Esophagus squamous epithelium (tissue), 5 donors: ENCODE measurements at places on chromosomes 16 and 17. TPM values are rescaled to one million over a fixed set of nuclear protein-coding genes. Genes with fewer than 3 reads are reported as not detected.
A peak's percentile ranks its signal among the peaks of the same experiment; 100 is the strongest.

DNA sequence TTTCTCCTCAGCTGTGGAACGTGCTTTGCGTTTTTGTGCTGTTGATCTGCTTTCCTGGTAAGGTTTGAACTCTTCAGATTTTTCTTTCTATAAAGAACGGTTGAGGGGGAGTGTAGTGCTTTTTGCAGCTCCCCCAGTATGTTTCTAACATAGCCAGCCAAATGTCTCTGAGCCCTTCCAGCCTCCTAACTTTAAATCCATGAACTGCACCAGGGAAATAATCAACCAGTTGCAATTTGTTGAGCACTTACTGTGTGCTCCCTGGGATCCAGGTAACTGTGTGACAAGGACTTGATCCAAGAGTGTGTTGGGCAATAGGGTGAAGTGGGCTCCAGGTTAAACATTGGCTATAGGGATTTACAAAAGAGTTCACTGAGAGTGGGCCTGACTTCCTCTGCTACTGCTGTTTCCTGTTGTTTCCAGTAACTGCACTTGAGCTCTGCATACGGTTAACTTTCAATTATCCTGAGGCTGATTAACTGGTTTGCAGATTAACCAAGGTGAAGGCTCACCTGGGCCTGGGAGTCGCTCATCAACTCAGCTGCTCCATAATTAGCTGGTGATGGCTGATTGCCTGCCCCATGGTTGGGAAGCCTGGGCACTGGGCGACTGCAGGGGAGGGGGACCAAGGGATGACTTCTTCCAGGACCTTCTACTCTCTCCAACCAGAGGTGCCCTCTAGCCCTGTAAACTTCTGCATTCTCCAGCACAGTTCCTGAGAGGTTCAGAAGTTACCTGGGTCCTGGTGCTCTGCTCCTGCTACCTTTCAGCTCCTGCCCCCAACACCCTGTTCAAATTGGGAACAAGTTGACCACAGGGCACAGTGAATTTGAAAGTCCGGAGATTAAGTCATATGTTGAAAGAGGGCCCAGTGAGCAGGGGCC lies 19.5 kb downstream of the HLF start:
- H3K36me3 ChIP-seq = no peaks in the 10 kb centered on the region
- H3K27ac ChIP-seq = peak overlapping the region; percentile 86
- peak overlapping the region; percentile 15 for H3K4me3 ChIP-seq
- H3K27me3 ChIP-seq = no peaks in the 10 kb centered on the region
- DNase-seq = no peak

The OR3A3 gene
- not detected for total RNA-seq

DNA sequence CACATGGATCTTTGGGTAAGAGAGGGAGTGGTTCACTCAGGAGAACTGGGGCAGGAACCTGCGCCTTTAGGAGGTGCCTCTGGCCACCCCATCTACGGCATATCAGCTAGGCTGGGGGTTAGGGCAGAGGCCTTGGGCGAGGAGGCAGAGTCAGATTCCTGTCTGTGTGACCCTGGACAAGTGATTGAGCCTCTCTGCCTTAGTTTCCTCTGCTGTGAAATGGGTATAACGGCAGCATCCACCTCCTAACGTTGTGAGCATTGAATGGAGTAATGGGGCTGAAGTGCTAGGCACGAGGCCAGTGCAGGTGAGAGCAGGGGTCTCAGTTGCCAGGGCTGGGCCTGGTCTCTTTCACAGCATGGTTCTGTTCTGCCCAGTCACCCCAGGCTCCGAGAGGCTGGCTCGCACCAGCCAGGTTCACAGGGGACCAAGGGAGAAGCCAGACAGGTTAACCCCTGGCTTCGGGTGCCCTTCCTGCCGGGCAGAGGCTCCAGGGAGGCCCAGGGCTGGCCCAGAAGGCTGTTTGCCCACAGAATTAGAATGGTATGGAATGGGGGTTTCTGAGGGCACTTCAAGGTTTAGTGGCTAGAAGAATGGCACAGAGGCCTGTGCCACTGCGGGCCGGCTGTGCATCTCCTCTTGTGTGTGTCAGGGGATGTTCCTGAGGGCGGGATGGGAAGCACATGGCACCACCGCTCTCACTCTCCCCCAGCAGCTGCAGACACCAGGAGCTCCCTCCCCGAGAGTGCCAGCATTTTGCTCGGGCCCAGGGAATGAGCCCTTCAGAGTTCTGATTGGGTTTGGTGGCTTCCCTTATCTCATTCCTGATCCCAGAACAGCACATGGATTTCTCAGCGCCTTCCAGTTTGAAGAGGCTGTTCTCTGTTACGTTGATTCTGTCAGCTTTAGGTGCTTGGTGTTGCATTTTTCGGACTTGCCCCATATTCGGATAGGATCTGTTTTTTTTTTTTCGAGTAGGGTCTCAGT lies 23.8 kb downstream of the UNC13D start:
- peaks cover 27% of the 10 kb centered on the region for H3K4me1 ChIP-seq
- H3K27me3 ChIP-seq = no peaks in the 10 kb centered on the region
- H3K4me3 ChIP-seq = no peak overlapping the region
- no peak for DNase-seq
- H3K36me3 ChIP-seq = peaks cover 60% of the 10 kb centered on the region
- H3K27ac ChIP-seq = no peak overlapping the region

The FKBP10 gene
- 0.19 TPM for total RNA-seq

DNA sequence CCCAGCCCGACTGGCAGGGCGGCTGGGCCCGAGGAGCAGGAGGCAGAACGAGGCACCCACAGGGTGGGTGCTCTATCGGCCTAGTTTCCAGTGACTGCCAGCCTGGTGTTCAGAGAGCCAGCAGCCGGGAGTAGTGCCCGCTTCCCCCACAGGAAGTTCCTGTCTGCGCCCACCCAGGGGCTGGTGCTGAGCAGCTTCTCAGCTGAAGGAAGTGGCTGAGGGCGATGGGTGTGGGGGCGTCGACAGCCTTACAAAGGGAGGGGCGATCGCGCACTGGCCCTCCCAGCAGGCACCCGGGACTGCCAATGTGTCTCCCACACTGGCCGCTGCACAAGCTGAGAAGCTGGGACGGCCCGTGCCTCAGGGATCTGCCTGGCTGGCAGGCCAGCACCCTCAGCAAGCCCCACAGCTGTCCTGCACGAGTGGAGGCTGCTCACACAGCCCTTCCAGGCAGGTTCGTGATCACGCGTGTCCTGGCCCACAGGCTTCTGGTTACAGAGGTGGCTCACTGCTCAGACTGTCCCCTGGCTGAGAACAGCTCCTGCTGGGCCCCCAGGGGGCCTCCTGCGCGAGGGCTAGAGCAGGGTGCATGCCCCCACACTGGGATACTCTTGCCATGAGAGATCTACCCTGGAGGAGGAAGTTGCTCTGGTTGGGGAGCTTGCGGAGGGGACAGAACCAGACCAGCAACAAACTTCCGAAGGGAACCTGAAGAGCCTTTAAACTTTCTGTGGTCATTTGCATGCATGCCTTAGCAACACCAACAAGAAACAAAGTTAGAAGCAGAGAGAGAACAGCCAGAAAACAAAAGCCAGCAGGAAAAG lies 2.5 kb downstream of the RNF166 start:
- DNase-seq = no peak
- H3K4me3 ChIP-seq = no peak overlapping the region
- peaks cover 34% of the 10 kb centered on the region for H3K4me1 ChIP-seq
- H3K27ac ChIP-seq = peak overlapping the region; percentile 80
- no peaks in the 10 kb centered on the region for H3K36me3 ChIP-seq

DNA sequence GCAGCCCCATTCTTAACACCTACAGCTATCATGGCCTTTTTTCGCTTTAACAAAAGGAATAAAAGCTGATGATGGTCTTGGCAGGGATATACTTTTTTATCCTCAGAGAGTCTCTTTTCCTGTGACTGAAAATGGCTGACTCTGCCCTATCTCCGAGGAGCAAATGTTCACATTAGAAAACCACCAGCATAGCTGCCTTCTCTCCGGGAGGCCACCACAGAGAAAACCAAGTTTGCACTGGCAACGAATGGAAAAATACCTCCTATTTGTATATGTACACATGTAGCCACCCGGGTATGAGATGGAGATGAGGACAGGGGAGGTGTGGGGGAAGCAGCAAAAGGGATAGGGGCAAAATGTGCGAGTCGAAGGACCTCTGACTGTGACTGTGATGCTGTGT lies 88.2 kb downstream of the STX8 start:
- no peak overlapping the region for H3K4me3 ChIP-seq
- no peak overlapping the region for H3K27ac ChIP-seq
- no peaks in the 10 kb centered on the region for H3K4me1 ChIP-seq

DNA sequence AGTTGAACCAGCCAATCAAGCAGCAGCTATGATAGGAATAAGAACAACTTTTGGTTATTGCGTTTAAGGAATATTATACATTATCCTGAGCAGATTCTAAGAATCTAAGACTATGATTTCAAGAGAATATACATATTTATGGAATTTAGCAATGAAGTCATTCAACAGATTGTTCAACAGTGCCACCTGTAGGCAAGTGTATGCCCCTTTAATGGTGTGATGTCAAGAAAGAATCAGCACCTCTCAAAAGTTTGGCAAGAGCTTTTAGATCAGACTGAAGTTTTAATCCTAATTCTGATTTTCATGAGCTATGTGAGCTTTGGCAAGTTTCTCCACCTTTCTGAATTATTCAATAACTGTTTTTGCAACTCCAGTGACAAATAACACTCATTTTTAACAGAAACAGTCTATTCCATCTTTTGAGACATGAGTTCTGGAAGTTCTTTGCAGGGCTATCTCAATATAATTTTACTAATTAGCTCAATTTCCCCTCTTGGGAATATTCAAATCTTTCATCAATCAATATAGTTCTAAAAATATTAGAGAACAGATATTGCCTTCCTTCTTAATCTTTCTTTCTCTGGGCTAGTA lies 474.3 kb upstream of the TOM1L1 start:
- H3K4me1 ChIP-seq = no peaks in the 10 kb centered on the region
- no peak overlapping the region for H3K27ac ChIP-seq
- H3K36me3 ChIP-seq = no peaks in the 10 kb centered on the region
- DNase-seq = no peak
